ENCODE measurements at places on chromosomes 7 and 10.

- DNase-seq: no peak
Observed at GRCh38 chr7:49692516-49692915, 80.9 kb upstream of the VWC2 start.

DNA sequence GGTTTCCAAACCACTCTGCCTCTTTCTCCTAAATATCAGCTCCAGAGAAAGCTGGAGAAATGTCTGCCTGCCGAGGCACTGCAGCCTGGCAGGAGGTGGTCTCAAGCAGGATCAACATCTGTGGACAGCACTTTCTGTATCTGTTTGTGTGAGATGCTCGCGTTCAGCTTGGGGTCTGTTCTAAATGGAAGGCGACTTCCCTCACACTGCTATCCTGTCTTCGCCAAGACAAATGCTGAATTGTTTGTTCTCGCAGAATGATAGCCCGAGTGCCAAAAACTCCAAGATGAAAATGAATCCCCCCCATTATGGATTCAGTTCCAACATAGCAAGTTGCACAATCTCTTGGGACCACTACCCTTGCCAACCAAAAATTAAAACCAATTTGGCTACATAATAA, 72.2 kb upstream of the PALS2 start:
- no peak for DNase-seq

- peak; percentile 97 for DNase-seq
Observed at GRCh38 chr7:2524808-2525657, 5.5 kb downstream of the LFNG start.

- peak; percentile 6 for DNase-seq
Observed at GRCh38 chr7:14201353-14201752, 211.9 kb upstream of the ETV1 start.

DNA sequence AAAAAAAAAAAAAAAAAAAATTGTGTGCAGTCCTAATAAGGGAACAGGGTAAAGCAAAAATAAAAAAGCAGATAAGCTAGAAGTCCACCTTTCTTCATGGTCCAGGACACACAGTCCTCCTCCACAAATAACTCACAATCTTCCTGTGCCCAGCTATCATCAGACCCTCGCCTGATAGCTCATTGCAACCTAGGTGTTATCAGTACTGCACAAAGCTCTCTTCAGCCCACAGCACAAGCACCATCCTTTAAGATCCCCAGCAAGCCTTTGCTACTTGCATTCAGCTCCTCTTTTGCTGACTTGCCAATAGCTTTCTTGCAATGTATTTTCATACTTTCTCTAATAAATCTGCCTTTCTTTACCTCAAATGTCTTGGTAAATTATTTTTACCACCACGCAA, 5.0 kb downstream of the NDUFA5 start:
- no peak for DNase-seq

- peak; percentile 94 for DNase-seq
Observed at GRCh38 chr7:105013221-105013815, 687 bp upstream of the KMT2E start.

DNA sequence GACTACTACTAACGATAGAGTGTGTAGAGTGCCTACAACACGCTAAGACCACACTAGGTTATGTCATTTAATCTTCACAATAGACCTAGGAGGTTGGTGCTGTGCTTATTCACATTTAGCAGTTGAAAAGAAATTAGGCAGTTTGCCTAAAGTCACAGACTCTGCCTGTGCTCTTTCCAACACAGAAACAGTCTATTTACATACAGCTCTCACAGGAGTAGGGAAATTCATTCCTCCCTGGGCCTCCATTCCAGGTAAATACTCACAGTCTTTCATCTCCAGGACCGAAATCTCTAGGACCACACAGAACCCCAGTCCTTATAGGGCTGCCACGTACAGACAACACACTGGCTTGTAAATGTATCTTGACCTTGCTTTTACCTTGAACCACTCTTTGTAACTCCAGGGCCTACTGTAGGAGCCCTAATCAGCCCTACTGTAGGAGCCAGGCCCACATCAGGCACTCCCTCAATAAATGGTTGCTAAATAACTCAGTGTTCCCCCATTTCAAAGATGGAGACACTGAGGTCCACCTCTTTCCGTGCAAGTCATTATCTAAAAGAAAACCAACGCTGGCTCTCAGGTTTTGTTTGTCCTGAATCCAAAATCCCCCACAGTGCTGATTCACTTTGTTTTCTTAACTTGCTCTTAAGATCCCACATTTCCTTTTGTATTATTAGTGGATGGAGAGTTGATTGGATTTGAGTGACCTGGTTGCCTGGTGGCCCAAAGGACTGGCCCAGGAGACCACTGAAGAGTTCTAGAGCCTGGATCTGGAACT, 146.9 kb downstream of the KCNMA1 start:
- no peak for DNase-seq

GRCh38 chr7:24477398-24478136, 95.7 kb upstream of the PALS2 start:
- peak; percentile 85 for DNase-seq

- DNase-seq: no peak
Observed at GRCh38 chr7:70741666-70742065, 390.3 kb upstream of the GALNT17 start.

- DNase-seq: no peak
Observed at GRCh38 chr7:103113164-103113563, 35.7 kb downstream of the NAPEPLD start.

- no peak for DNase-seq
Observed at GRCh38 chr10:20040012-20040411, 223.8 kb downstream of the PLXDC2 start.
